ACHN (cell line): ENCODE measurements at places on chromosomes 2 and 18.

GRCh38 chr2:119852214-119852613, 92.5 kb downstream of the PTPN4 start:
- DNase-seq, result no peak

GRCh38 chr2:19352946-19353720, 5.3 kb downstream of the OSR1 start:
- DNase-seq, result no peak

DNA sequence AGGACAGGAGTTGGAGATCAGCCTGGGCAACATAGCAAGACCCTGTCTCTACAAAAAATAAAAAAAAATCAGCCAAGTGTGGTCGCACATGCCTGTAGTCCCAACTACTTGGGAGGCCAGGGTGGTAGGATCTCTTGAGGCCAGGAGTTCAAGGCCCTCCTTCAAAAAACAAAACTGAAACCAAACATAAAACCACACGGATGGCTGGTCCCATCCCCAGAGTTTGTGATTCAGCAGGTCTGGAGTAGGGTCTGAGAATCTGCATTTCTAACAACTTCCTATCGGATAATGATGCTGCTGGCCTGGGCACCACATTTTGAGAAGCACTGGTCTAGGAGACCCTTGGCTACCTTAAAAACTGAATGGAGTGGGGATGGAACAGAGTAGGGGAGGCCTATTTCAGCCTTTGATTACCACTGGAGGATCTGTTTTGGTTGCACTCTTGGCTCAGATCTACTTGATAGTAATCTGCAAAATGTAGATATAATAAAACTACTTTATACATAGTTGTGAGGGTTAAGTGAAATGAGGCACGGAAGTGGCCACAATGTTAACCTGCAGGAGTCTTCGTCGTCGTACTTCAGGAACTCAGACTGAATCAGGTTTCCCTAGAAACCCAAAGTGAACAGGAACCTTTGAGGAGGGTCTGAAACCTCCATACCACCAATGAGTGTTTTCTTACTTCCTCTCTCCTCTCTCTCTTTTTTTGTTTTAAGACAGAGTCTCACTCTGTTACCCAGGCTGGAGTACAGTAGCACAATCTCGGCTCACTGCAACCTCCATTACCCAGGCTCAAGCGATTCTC, 25.5 kb upstream of the NFE2L2 start:
- DNase-seq, result no peak

DNA sequence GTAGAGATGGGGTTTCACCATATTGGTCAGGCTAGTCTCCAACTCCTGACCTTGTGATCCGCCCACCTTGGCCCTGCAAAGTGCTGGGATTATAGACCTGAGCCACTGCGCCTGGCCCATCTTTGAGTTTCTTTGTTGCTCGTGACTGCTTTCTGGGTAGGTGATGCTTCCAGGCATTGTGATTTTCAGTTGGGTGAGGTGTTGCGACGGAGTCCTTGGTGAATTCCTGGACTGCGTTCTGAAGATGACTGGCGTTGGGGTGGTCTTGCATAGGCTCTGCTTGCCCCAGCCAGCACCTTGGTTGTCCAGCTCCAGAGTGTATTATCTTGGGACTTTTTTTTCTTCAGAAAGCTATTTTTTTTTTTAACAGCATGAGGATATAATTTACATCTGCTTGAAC, 103.4 kb downstream of the DCDC2C start:
- DNase-seq, result no peak

DNA sequence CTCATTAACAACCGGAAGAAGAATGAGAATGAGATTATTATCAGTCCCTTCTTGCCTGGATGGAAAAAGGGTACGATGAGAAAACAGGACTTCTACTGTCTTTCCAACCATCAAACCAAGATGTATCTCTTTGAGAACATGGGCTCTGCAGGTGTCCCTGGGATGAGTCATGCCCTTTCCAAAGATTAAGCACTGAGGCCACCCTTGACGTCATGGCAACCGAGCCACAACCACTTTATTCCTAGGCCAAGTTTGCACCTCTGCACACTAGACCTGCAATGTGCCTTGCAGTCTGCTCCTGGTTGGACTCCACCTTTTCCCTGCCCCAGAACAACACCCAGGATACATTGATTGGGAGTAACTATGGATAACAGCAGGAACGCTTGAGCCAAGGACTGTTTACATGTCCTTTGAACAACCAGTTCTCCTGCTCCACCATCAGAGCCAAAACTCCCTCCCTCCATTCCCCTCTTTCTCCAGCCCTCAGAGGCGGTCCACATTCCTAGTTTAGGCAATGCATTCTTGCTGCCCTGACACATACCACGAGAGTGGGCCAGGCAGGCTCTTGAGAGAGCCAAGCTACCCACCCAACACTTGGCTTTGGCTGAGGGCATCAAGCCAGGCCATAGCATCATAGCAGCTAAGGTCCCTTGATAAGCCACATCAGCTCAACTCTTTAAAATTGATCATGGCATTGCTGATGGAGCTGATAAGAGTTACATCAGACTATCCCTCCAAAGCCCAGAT, 310.7 kb downstream of the TNS1 start:
- no peak for DNase-seq

DNA sequence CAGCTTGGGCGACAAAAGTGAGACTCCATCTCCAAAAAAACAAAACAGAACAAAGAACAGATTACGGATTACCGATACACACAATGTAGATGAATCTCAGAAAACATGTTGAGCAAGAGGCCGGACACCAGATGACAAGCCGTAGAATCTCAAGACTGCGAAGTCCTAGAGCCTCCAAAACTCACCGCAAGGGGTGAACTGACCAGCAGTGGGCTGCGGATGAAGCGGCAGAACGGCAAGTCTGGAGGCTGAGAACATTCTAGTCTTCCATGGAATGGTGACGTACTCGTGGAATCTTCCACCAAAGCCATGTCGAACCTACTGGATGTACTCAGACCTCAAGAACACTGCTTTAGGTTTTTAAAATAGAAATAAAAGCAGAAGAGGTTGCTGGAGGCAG, 198.8 kb downstream of the NDUFA10 start:
- DNase-seq, result no peak
